ENCODE measurements at places on chromosomes 5 and 9.

GRCh38 chr9:15552636-15553527 is at the start of gene CCDC171:
Gene CCDC171, plus strand, starts transcription at chr9:15553043. Its CDS starts 11,046 bp downstream, at chr9:15564089.
- DNase-seq: peak; percentile 96

DNA sequence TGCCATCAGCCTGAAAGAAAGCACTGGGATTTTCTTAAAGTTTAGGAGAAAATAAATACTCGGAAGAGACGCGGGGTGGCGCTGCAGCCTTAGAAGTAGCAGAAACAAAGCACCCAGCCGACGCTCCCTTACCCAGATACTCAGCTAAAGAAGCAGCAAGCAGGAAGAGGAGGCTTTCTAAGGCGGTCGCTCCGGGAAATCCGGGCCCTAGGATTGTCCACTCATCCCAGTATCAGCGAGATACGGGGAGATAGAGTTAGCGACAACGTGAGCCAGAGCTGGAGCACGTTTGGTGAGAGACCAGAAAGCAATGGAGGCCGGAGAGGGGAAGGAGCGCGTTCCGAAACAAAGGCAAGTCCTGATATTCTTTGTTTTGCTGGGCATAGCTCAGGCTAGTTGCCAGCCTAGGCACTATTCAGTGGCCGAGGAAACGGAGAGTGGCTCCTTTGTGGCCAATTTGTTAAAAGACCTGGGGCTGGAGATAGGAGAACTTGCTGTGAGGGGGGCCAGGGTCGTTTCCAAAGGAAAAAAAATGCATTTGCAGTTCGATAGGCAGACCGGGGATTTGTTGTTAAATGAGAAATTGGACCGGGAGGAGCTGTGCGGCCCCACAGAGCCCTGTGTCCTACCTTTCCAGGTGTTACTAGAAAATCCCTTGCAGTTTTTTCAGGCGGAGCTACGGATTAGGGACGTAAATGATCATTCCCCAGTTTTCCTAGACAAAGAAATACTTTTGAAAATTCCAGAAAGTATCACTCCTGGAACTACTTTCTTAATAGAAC is at the start of gene PCDHB2:
TSS of gene PCDHB2 (plus strand) at position 135 of the 782 bp plus-strand sequence. CDS start at position 311, 176 bp downstream.
- peak; percentile 89 for DNase-seq

- no peak for DNase-seq
Observed at GRCh38 chr9:72650206-72650605, 128.8 kb downstream of the TMC1 start.

DNA sequence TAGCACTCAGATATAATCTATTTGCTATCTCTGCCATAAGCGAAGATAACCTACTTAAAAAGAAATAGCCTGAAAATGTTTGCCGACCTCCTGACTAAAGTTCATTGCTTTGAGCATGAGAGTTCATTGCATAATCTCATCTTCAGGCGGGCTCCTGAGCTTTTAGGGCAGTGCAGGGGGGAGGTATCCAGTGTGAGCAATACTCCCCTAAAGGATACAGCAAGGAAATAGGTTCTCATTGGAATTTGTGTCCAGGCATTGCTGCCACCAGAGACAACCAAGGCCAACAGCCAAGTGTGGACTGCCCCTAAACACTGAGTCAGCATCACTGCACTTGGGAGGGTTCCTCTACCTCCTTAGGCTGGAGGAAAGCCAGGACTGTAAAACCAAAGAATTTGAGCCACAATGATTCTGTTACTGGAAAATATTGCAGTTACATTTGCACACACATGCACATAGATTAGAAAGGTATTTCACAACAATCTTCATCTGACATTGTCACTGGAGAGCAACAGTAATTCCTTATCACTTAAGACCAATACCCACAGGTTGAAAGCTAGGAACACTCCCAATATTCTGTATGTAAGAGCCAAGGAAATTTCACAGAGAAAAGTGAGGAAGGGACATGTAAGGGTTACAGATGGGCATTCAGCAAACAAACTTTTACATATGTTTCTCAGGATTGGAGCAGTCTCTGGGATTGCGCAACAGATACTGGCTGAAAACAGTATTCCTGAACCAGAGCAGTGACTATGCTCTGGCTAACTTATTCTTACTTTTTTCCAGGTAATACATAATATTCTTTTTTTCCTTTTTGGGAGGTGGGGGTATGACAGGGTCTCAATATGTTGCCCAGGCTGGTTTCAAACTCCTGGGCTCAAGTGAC is 98.6 kb upstream of the TLE1 start:
- DNase-seq: no peak

- DNase-seq: peak; percentile 79
Observed at GRCh38 chr5:95644351-95645042, 2.1 kb upstream of the RFESD start.

DNA sequence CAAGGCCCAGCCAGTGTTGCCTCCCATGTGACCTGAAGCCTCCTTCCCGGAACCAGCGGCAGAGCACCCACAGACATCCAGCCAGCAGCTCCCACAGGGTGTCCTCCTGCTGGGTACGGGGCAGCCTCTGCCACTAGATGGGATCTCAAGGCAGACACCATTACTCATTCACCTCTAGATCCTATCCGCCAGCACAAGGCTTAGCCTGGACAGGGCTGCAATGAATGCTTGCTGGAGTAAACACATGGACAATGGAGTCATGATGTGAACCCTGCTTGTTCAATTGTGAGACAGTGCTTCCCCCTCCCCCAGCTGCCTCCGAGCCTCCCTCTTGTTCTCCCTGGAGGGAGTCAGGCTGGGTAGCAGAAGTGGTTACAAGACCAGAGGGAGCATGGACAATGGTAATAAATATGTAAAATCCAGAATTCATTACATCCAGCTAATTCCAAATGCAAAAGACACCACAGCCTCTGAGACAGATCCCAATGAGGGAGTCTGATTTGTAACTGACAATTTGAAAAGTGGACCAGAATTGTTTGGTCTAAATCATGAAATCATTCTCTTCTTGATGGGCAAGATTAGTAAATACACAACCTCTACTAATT is 132.0 kb downstream of the CRB2 start:
- DNase-seq: no peak

- DNase-seq: no peak
Observed at GRCh38 chr5:132754947-132755346, 7.7 kb downstream of the CCNI2 start.

- DNase-seq: no peak
Observed at GRCh38 chr5:111227801-111228200, 3.6 kb downstream of the CAMK4 start.

DNA sequence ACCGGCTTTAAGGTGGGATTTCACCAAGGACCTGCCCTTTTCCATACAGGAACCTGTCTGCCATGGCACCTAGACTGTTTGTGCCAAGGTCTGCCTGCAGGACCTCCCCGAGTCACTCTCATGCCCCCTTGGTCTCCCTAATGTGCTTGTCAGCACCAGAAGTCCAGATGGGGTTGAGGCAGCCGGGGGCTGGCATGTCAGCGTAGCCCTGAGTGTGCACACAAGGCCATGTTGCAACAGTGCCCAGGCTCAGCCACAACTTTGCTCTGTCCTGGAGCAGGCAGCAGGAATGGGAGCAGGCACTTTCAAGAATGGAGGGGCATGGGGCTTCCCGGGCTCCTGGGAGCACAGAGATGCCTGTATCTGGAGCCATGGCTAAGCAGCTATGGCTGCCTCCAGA is 621.5 kb downstream of the CDH9 start:
- no peak for DNase-seq

DNA sequence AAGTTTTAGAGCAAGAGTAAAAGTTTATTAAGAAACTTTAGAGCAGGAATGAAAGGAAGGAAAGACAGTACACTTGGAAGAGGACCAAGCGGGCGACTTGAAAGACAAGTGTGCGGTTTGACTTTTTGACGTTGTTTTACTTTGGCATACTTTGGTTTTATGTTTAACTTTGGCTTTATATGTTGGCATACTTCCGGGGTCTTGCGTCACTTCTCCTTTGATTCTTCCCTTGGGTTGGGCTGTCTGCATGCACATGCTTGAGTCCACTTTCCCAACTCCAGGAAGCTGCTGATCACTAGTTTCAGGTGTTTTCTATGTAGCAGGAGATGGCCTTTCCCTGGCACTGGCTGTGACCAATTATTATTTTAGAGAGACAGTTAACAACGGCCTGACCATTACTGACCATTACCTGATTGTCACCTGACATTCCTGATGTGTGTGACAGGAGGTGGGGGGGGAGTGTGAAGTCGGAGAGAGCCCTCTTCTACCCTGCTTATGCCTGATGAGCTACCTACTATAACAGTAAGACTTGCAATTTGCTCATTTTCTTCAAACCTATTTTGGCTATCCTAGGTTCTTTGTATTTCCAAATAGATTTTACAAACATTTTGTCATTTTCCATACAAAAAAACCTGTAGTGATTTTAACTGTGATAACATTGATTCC is 45.5 kb downstream of the TNFSF8 start:
- no peak for DNase-seq

- DNase-seq: no peak
Observed at GRCh38 chr9:111965566-111966019, 69.0 kb downstream of the UGCG start.

- DNase-seq: no peak
Observed at GRCh38 chr5:148224117-148224742, 14.1 kb upstream of the MARCOL start.

GRCh38 chr5:134005417-134006061 is 764 bp upstream of the VDAC1 start:
- peak; percentile 54 for DNase-seq

GRCh38 chr5:36491856-36492255 is 114.5 kb upstream of the SLC1A3 start:
- DNase-seq: no peak

DNA sequence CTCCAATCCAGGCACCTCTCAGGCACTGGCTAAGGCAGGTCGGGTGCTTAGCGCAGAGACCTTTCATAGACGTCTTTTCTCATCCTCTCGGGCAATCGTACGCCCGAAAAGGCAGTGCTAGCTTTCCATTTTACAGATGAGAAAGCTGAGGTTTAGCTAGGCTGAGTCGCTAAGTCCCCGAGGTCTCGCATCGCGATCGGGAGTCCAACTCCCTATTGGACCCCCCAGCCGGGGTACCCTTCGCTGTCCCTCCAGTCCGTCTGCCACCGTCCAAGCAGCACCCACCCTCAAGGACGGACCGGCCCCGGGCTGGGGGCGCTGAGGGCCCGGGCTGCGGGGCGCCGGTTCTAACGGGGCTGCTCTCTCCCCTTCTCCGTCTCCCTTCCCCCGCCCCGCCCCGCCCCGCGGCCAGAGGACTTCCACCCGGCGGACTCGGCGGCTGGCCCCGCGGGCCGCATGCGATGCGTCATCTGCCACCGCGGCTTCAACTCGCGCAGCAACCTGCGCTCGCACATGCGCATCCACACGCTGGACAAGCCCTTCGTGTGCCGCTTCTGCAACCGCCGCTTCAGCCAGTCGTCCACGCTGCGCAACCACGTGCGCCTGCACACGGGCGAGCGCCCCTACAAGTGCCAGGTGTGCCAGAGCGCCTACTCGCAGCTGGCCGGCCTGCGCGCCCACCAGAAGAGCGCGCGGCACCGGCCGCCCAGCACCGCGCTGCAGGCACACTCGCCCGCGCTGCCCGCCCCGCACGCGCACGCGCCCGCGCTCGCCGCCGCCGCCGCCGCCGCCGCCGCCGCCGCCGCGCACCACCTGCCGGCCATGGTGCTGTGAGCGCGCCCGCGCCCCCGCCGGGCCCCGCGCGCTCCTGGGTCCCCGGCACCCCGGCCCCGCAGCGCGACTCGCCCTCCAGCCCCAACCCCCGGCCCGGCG is 12.5 kb upstream of the EXOSC2 start:
- peak; percentile 76 for DNase-seq

GRCh38 chr9:87871425-87872078 is 11.1 kb upstream of the SPATA31E1 start:
- DNase-seq: no peak

- peak; percentile 41 for DNase-seq
Observed at GRCh38 chr5:113487416-113487780, 855 bp downstream of the MCC start.

- no peak for DNase-seq
Observed at GRCh38 chr9:120934281-120934680, 7.7 kb upstream of the TRAF1 start.

DNA sequence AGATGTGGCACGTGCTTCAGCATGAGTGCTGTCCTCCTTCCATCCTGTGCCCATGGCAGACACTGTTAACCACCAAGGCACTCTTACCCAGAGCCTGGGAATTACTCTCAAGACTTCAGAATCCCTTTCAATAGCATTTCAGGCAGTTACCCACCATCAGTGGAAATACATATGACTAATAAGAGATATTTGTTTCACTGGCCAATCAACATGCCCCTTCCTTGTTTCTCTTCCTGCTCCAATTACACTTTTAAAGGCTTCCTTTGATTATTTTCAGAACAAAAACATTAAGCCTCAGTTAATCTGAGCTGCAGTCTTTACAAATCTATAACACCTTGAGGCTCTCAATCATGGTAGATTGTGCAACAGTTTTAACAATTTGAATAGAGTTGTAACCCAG is 70.8 kb downstream of the PRELID2 start:
- no peak for DNase-seq

GRCh38 chr5:152456815-152457443 is 51.9 kb upstream of the NMUR2 start:
- DNase-seq: no peak

GRCh38 chr9:135815413-135815812 is 91.9 kb downstream of the CAMSAP1 start:
- no peak for DNase-seq

GRCh38 chr9:122302237-122303093 is 37.8 kb downstream of the MRRF start:
- DNase-seq: no peak

DNA sequence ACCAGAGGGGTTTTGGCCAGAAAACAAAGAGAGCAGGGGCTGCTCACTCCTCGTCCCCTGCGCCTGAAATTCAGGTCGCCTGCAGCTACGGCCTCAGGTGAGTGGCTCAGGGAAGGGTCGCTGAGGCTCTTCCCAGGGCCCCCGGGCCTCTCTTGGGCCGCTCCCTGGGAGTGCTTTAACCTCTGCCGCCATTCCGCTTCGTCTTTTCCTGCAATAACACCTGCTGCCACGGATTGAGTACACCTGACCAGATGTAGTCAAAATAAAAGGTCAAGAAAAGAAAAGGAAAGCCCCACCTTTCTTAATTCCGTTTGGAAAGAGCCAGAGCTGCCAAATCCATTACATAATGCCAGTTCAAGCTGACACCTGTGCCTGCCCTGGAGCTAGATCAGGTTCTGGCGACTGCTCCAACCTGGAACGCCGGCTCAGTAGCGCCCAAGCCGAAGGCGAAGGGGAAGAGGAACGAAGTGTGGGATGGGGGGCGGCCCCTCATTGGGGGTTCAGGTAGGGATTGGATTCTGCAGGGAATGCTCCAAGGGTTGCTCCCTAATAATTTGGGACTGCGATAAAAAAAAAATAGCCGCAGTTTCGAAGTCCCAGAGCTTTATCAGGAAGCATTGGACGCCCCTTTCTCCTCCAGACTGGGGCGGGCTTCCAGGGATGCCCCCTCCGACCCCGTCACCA is 193.9 kb downstream of the MEF2C start:
- no peak for DNase-seq

DNA sequence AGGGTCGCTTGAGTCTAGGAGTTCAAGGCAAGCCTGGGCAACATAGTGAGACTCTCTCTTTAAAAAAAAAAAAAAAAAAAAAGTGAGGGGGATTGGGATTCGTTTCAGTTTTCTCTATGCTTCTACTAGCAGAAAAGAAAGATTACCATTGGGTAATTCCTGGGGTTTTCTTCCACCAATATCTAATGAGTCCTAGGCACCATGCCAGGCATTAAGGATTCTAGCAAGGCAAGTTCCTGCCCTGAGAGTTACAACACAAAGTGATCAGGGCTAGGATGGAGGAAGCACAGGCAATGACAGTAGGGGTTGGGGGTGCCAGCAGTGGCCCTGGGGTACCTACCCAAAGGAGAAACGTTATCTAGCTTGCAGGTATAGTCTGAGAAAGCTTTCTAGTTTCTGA is 90.8 kb downstream of the PCDH1 start:
- no peak for DNase-seq

Measured in testis (tissue), 5 donors.